ENCODE measurements at places on chromosomes 2 and 18.

GRCh38 chr2:126783341-126783740 is 115.3 kb upstream of the TEX51 start:
- no peak for DNase-seq

GRCh38 chr2:24820175-24820513 is 26.9 kb downstream of the CENPO start:
- peak; percentile 18 for DNase-seq

DNA sequence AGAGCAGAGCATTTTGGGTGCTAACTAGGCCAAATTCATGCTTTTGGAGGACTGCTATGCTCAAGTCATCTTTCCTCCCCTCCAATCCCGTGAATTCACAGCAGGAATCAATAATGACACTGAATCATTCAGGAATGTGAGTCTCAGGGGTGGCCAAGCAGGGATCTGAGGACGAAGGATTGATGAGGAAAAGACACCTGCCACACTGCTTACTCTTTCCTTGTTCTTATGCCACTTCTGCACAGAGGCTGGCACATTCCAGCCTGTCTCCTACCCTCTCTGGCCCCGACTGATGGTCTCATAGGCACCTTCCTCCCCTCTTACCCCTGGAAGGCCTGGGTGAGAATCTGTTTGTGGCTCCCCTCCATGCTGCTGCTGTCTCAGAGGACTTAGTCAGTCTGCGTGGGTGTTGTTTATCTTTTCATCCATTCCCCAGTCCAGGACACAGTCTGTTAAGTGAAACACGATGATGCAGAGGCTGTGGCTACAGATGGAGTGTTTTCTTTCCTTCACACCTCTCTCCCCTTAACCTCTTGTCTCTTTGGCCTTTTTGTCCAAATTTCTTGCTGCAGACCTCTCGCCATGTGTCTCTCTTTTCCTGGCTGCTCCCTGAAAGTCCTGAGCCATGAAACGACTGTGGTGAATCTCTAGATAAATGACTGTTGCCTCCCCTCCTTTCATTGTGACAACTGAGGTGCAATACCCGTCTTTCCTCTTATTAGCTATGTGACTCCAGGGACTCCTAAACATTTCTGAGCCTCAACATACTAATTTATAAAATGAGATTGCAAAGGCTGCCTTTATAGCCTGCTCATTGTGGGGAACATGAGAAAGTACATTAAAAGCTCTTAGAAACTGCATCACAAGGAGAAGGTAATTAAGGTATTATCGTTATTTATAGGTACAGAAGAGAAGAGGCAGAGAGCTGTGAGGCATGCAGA is 86.9 kb downstream of the RDH14 start:
- DNase-seq: no peak

DNA sequence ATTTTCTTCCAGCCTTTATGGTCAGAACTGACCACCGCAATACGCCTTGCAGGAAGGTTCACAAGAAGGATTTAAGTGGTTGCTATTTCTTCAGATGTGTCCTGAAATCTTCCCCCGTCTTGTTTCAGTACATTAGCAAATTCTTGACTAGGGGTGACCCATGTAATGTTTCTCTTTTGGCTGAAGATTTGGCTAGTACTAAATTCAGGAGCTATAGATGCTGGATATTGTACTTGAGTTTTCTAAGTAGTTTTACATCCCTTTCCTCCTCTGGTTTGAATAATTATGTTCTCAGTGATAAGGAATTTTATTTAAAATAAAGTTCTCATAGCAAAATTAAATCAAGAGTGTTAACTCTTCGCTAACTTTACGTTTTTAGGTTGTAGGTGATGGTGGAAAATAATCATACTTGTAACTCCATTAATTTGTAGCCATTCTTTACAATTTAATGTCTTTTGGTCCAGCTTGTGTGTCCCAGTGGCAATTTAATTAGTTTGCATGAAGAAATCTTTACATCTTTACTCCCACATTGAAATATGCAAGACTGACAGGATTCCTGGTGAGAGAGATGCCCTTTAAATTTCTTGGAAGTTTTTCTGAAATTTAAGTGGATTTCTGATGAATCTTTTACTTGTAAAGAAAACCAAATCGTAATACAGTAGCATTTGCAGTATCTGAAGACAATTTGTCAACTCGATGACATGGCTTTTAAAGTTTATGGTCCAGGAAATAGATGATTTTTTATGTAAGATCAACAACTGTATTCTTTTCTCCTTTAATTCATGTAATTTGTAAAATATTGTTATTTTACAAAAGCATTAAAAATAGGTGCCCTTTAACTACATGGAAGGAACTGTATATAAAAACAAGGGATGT is 2.8 kb downstream of the PHLPP1 start:
- no peak for DNase-seq

DNA sequence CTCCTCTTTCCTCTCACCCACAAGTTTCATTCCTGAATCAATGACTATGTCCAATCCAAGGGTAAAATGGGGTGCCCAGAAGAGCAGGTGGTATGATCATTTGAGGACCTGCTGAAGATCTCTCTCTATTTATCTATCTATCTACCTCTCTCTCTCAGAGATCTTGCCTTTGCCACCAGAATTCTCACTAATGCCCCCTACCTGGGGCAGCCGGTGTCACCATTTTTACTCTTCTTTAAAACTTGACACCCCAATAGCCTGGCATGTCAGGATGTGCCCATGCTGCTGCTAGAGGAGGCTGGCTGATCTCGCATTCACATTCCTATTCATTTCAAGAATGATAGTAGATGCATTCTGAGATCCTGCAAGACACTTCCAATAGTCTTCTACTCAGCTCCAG is 24.3 kb upstream of the RPIA start:
- DNase-seq: no peak

DNA sequence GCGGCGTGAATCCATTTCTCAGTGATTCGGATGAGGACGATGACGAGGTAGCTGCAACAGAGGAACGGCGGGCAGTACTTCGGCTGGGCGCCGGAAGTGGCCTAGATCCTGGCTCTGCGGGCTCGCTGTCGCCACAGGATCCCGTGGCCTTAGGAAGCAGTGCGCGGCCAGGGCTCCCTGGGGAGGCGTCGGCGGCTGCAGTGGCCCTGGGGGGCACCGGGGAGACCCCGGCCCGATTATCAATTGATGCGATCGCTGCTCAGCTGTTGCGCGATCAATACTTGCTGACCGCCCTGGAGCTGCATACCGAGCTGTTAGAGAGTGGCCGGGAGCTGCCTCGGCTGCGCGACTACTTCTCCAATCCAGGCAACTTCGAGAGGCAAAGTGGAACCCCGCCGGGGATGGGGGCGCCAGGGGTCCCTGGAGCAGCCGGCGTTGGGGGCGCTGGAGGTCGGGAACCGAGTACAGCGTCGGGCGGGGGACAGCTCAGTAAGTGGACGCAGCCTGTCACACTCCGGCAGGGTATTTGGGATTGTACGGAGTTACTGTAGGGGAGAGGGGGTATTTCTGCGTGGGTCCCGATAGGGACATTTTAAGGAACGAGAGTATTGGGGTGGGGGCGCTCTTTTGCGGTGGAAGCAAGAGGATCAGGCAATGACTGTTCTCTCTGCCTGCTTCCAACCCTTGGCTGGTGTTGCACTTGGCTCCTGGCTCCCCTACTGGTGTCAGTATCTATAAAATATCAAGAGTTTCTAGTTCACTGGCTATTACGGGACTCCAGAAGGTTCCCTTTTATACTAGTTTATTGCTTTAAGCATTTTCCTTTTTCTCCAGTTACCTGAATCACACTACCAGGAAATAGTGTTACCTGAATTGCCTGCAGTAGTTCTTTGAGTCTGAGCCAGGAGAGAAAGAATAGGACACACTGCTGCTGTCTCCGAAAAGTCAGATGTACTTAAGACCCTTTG is 772 bp downstream of the RELCH start:
- DNase-seq: peak; percentile 38
